ENCODE measurements at places on chromosomes 1 and 21. TPM values are rescaled to one million over a fixed set of nuclear protein-coding genes. Genes with fewer than 3 reads are reported as not detected.

The S100A7 gene
- not detected for total RNA-seq

The SLC37A1 gene
- 21.6 TPM for total RNA-seq

The APCS gene
- not detected for total RNA-seq

The WNT4 gene
- total RNA-seq = not detected

The AMY1A gene
- not detected for total RNA-seq

The TAS1R1 gene
- not detected for total RNA-seq

The MYOM3 gene
- total RNA-seq = not detected

The AZIN2 gene
- total RNA-seq = 2.9 TPM

The ASCL5 gene
- total RNA-seq = not detected

The PIAS3 gene
- 21.3 TPM for total RNA-seq

The GBP4 gene
- 14.3 TPM for total RNA-seq

The SAMD11 gene
- not detected for total RNA-seq

The SELENBP1 gene
- total RNA-seq = not detected
